ENCODE measurements at places on chromosomes 16 and 17. TPM values are rescaled to one million over a fixed set of nuclear protein-coding genes. Genes with fewer than 3 reads are reported as not detected.

WFIKKN2 gene
- total RNA-seq = not detected

GNG13 gene
- not detected for total RNA-seq

- H3K27me3 ChIP-seq = no peaks in the 10 kb centered on the region
- peaks cover 9% of the 10 kb centered on the region for H3K4me1 ChIP-seq
- no peak overlapping the region for H3K4me3 ChIP-seq
- peaks cover 41% of the 10 kb centered on the region for H3K36me3 ChIP-seq
Observed at GRCh38 chr16:16042076-16042475, 92.7 kb downstream of the ABCC1 start.

DBNDD1 gene
- total RNA-seq = 0.82 TPM

TERB1 gene
- total RNA-seq = not detected

- no peaks in the 10 kb centered on the region for H3K4me1 ChIP-seq
- no peaks in the 10 kb centered on the region for H3K27me3 ChIP-seq
- no peak overlapping the region for H3K27ac ChIP-seq
- peaks cover 9% of the 10 kb centered on the region for H3K36me3 ChIP-seq
- DNase-seq = no peak
Observed at GRCh38 chr17:1053661-1054360, 56.9 kb downstream of the TIMM22 start.

GRCh38 chr16:68385371-68385770 is 62.9 kb downstream of the SMPD3 start:
- H3K27ac ChIP-seq = no peak overlapping the region
- DNase-seq = no peak
- no peak overlapping the region for H3K4me3 ChIP-seq
- no peaks in the 10 kb centered on the region for H3K36me3 ChIP-seq

- no peaks in the 10 kb centered on the region for H3K4me1 ChIP-seq
- no peak overlapping the region for H3K4me3 ChIP-seq
- H3K27me3 ChIP-seq = peaks cover 59% of the 10 kb centered on the region
- no peaks in the 10 kb centered on the region for H3K36me3 ChIP-seq
- DNase-seq = no peak
- no peak overlapping the region for H3K27ac ChIP-seq
Observed at GRCh38 chr16:54652201-54652770, 278.4 kb upstream of the IRX5 start.
